ENCODE measurements at places on chromosomes 4 and X.

GRCh38 chrX:39982948-39983347 is 114.8 kb downstream of the BCOR start:
- no peak for DNase-seq

DNA sequence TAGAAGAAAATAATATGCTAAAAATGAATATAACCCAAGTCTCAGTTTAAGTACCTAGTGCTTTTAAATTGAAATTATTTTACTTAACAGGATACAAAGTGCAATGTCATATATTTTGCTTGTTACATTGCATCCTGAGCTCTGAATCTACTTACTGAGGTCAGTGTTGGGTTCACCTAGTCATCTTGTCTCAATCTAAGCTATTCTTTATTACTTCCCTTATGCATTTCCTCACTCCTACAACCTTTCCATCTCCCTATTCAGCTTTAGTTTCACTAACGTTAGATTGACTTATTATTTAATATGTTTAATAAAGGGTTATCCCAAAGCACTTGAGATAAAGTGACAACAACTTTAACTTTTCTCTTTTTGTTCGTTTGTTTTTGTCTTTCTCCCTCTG is 483.7 kb downstream of the FSTL5 start:
- DNase-seq, result no peak

- no peak for DNase-seq
Observed at GRCh38 chr4:12958436-12958835, 525.7 kb downstream of the RAB28 start.

DNA sequence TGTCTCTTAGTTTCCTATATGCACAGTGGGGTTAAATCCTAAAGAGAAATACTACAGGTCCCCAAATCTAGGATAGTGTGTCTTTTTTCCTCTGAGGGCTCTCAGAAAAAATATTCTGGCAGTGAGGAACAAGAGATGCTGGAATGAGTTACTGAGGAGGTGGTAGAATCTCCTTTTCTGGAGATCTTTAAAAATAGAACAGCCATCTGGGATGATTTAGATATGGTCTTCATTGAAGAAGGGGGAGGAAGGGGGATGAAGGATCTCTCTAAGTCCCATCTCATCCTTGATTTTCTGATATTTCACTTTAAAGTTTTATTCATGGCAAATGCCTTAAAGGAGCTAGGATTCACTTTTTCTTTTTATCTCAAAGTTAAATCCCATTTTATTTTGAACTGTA is 235.0 kb downstream of the MAML3 start:
- no peak for DNase-seq

DNA sequence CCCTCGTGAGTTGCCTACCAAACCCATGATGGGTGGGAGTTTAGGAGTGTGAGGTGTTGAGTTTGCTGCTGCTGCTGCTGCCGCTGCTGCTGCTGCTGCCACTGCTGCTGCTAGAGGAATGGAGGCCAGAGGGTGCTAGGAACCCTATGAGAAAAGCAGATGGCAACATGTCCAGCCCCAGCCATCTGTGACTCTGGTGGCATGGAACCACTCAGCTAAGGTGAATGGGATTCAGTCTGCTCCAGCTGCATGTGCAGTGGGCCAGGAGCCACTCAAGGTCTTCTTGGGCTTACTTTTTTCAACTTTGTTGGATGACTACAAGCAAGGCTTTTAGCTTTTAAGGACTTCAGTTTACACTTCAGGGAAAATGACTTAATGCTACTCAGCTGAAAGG is 103.8 kb downstream of the RTL5 start:
- DNase-seq, result no peak

GRCh38 chrX:115525486-115525885 is 35.5 kb upstream of the PLS3 start:
- no peak for DNase-seq

DNA sequence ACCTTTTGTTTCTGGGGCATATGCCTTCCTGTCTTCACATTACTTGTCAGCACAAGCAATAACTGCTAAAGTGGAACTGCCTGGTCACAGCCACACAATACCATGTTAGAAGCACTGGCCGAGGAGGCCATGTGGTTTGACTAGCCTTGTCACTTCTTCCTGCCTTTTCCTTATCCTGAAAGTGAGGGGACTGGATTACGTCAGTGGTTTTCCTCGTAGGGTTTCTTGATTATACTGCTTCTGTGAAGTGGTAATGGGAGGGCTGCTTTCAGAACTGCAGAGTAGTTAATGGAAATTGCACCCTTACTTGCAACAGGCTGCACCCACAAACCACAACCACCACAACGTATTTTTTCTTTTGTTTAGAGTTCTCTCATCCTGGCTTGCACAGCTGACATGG is 26.6 kb downstream of the ZRSR2 start:
- DNase-seq, result no peak

- DNase-seq, result no peak
Observed at GRCh38 chrX:130100180-130100579, 10.1 kb downstream of the ELF4 start.

GRCh38 chr4:70994069-70994366 is 569 bp downstream of the DCK start:
- DNase-seq, result no peak

DNA sequence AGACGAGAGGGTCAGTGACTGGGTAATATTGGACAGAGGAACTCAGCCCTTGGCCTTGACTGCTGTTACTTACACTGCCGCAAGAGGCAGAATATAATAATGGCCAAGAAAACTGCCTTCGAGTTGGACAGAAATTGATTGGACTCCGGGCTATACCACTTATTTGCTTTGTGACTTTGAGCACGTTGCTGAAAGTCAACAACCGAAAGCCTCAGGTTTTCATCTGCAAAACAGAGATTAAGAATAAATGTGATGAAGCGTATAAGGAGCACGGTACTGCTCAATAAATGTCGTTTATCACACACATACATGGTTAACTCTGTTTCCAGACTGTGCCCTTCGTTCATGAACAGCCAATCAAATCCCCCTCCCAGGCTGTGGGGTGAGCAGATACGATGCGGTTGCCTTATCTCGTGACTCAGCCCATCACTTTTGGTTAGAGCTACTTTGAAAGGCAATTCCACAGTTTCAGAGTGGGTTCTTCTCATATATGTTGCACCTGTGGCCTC is 91.6 kb downstream of the TSPAN7 start:
- no peak for DNase-seq

GRCh38 chr4:169117591-169118081 is 107.6 kb upstream of the CBR4 start:
- no peak for DNase-seq

- DNase-seq, result no peak
Observed at GRCh38 chr4:183249854-183250253, 70.2 kb downstream of the CLDN22 start.

DNA sequence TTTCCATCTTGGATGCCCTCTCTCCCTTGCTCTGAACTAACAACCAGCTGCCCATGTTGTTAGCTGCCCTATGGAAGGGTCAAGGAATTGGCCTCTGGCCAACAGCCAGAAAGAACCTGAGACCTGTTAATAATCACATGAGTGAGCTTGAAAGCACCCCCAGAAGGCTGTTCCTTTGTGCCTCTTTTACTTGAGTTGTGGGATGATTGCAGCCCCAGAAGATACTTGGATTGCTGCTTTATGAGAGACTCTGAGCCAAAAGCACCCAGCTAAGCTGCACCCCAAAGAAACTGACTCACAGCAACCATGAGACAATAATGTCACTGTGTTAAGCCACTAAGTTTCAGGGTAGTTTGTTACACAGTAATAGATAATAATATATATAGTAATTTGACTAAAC is 73.3 kb downstream of the FRYL start:
- no peak for DNase-seq

DNA sequence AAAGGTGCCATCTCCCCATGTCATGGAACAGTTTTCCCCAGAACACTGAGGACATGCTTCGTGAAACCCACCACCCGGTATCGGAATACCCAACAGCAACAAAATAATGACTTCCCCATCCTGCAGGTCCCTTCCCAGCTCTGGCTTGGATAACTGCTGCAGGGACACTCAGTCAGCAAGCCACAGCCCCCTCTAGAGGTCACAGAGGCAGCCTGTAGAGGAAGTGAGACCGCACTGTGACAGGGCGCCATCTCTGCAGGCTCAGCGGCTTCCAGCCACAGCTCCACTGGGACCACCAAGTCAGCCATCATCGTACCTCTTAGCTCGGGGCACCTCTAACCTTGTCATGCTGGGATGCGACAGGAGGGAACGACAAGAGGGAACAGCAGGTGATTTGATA is 315.9 kb downstream of the LDB2 start:
- no peak for DNase-seq

GRCh38 chr4:131509521-131509920 is 1639.6 kb upstream of the PCDH10 start:
- DNase-seq, result no peak

GRCh38 chr4:2698951-2699505 is 57.1 kb downstream of the TNIP2 start:
- no peak for DNase-seq

DNA sequence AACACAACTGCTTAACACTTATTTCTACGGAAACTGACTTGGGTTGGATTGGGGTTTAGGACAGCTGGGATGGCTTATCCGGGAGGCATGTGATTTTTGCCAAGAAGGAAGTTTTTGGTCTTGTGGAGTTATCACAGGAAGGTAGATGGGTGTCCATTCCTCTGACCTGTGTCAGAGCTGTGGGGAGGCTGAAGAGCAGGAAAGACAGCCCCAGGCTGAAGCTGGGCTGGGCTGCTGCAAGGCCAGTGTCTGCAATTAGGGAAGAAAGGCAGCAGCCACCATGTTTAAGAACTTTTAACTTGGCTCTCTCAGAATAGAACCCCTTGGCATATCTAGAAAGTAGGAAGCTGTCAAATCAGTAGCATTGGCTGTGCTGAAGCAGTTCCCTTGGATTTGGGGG is 42.3 kb downstream of the CCNG2 start:
- DNase-seq, result no peak

- DNase-seq, result no peak
Observed at GRCh38 chrX:30275498-30275897, 28.6 kb downstream of the MAGEB1 start.

- peak; percentile 13 for DNase-seq
Observed at GRCh38 chrX:153554519-153555167, 37.2 kb downstream of the ATP2B3 start.

GRCh38 chrX:9867753-9868152 is 81.5 kb downstream of the SHROOM2 start:
- DNase-seq, result no peak

GRCh38 chr4:146763560-146763959 is 124.9 kb downstream of the POU4F2 start:
- DNase-seq, result no peak

- no peak for DNase-seq
Observed at GRCh38 chr4:71377561-71377960, 38.7 kb downstream of the SLC4A4 start.

DNA sequence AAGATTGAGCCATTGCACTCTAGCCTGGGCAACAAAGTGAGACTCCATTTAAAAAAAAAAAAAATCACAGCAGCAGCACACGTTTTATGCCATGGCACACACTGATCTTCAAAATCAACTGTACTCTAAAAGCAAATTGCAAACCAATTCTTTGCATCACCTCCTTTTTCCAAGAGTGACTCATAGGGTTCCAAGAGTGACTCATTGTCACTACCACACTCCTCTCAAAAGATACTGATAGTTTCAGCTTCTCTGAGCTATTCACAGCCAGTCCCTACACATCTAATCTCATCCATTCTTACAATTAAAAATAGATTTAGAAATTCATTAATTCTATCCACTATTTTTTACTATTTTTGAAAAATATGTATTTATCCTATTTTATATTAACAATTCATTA is 1494.9 kb upstream of the AGA start:
- no peak for DNase-seq

DNA sequence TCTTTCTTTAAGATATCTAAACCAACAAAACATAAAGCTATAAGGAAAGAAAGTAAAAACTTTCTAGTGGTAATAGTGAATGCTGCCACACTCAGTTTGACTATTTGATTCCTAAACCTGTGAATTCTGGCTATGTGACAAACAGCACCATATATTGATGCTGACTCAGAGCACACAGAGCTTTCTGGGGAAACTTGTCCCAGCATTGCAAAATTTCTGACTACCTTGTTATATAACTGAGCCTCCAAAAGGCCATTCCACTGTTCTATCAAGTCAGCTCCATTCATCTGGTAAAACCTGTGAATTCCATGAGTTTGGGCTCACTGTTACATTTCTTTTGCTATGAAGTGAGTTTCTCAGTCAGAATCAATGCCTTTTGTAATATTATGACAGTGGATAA is 1229.7 kb downstream of the PCDH18 start:
- DNase-seq, result no peak

DNA sequence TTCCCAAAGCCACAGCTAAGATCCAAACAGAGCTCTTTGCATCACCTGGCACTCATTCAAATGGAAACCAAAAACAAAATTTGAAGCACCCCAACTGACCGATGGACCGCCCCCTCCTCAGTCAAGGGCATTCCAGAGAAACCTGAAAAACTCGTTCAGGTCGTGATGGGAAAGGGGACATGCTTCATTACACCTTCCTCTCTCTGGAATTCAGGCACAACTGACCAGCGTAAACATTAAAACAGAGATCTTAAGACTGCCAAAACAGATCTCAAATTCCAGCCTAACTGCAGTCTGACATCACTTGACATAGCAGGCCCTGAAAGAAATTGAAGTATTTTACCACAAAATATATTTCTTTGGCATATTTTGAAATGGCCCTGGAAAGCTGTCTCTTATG is 28.5 kb downstream of the PTTG2 start:
- no peak for DNase-seq

GRCh38 chrX:24148535-24149350 is 786 bp upstream of the ZFX start:
- no peak for DNase-seq

GRCh38 chrX:19563327-19563726 is 48.0 kb upstream of the MAP3K15 start:
- no peak for DNase-seq

Measured in activated CD4-positive, CD25-positive, alpha-beta regulatory T cell treated with anti-CD3 and anti-CD28 coated beads, Interleukin-2, amount 50 U/mL, for 16 hours (primary cell).